ENCODE measurements at places on chromosomes 4 and X.

- DNase-seq, result no peak
These were observed 235.4 kb upstream of the FGF13 start for GRCh38 chrX:138946926-138947325.

DNA sequence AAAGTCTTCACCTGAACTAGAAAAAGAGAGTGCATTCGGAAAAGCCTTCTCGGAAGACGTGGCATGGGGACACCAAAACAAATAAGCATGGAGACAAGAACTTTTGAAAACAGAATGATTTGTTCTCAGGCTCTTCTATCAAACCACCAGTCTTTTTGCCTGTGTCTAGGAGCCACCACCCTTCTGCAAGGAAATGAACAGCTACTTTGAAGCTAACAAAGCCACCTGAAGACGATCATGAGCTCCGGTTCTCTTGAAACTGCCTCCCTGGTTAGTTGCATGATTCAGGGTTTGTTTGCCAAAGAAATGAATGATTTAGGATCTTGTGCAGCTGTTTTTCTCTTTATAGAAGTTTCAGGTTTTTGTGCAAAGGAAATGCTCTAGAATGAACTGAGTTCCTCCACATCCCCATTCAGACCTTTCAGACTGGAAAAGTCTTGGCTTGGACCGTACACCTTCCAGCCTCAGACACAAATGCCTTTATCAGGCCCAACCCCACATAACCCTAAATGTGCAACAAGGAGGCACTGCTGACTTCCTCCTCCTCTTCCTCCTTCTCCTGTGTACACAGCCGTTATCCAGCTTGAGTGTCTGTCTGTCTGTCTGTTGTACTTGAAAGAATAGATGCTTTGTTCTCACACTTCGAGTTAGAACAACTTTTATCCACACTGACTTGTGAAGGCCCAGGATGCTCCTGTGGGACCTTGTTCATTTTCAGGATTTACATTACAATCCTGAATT lies 334.8 kb upstream of the KLF3 start:
- DNase-seq, result no peak

GRCh38 chr4:108795733-108796132 lies 32.9 kb upstream of the ETNPPL start:
- no peak for DNase-seq

DNA sequence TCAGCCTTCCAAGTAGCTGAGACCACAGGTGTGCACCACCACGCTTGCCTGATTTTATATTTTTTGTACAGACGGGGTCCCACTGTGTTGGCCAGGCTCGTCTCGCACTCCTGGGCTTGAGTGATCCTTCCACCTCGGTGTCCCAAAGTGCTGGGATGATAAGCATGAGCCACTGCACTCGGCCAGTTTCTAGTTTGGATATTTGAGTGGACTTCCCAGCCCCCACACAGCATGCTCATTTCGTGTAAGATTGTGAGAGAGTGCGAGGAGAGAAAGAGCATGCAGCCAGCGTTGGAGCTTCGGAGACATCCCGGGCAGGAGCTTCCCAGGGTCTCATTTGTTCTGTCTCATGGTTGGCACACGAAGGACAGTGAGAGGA lies 31.8 kb downstream of the ARSD start:
- DNase-seq, result no peak

- DNase-seq, result no peak
These were observed 30.4 kb downstream of the STOX2 start for GRCh38 chr4:183935355-183936005.

DNA sequence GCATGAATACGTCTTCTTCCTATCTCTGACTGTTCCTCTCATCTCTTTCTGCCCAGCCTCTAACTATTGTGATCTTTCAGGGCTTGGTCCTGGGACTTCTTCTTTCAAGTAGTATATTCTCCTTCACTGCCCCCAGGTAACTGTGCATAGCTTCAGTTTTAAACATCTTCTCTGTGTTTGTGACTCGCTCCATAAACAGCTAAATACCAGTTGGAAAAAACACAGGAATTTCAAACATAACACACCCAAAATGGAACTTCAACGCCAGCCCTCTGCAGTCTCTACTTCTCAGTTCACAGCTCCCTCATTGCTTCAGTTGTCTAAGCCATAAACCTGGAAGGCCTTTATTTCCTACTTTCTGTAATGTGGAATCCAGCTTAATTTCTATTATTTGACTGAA lies 16.6 kb downstream of the TRIML2 start:
- DNase-seq, result no peak

- DNase-seq, result no peak
These were observed 38.6 kb downstream of the NELFA start for GRCh38 chr4:1969928-1970723.

GRCh38 chr4:123526511-123526910 lies 129.9 kb downstream of the SPRY1 start:
- no peak for DNase-seq

All from right lung (tissue), 10 donors.